ENCODE measurements at places on chromosomes 6 and 20.

GRCh38 chr6:159973406-159973805 lies 4.5 kb downstream of the IGF2R start:
- no peak for DNase-seq

GRCh38 chr6:95545226-95545625 lies 32.1 kb upstream of the MANEA start:
- no peak for DNase-seq

- DNase-seq: no peak
These were observed 102.4 kb downstream of the ARID1B start for GRCh38 chr6:156879591-156879990.

- no peak for DNase-seq
These were observed 656.3 kb upstream of the NOX3 start for GRCh38 chr6:156111913-156112312.

GRCh38 chr20:4160761-4161305 lies 145.5 kb upstream of the RNF24 start:
- no peak for DNase-seq

DNA sequence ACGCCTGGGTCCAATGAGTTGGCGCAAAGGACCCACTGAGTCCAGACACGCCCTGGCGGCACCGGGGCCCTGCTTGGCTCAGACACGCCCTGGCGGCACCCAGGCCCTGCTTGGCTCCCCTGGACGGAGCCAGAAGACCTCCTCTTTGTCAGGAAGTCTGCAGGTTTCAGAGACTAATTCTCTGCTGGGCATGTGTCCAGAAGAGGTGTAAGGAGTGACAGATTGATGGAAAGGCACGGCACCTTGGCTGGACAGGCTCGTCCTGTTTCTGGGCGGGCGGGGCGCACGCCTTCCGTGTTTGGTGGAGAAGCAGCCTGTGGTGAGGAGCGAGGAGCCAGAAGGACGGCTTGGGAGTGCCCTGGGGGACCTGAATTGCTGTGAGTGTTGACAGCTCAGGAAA lies 23.1 kb upstream of the DACT2 start:
- no peak for DNase-seq

DNA sequence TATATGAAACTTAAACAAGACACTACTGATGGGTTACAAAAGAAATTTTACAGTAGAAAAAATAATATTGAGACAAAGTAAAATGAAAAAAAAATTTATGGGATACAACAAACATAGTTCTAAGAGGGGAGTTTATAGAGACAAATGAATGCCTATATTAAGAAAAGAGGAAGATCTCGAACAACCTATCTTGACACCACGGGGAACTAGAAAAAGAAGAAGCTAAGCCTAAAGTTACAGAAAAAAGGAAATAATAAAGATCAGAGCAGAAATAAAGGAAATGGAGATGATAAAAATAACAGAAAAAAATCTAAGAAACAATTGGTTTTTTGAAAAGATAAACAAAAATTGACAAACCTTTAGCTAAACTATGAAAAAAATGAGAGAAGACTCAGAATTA lies 9.1 kb upstream of the ECHDC1 start:
- DNase-seq: peak; percentile 59
